SK-N-DZ (cell line): ENCODE measurements at places on chromosomes 2 and 18.

- no peak for DNase-seq
Measured at GRCh38 chr2:71923143-71923525, 224.5 kb downstream of the CYP26B1 start.

- no peak for DNase-seq
Measured at GRCh38 chr18:46402945-46403344, 254.1 kb downstream of the LOXHD1 start.

DNA sequence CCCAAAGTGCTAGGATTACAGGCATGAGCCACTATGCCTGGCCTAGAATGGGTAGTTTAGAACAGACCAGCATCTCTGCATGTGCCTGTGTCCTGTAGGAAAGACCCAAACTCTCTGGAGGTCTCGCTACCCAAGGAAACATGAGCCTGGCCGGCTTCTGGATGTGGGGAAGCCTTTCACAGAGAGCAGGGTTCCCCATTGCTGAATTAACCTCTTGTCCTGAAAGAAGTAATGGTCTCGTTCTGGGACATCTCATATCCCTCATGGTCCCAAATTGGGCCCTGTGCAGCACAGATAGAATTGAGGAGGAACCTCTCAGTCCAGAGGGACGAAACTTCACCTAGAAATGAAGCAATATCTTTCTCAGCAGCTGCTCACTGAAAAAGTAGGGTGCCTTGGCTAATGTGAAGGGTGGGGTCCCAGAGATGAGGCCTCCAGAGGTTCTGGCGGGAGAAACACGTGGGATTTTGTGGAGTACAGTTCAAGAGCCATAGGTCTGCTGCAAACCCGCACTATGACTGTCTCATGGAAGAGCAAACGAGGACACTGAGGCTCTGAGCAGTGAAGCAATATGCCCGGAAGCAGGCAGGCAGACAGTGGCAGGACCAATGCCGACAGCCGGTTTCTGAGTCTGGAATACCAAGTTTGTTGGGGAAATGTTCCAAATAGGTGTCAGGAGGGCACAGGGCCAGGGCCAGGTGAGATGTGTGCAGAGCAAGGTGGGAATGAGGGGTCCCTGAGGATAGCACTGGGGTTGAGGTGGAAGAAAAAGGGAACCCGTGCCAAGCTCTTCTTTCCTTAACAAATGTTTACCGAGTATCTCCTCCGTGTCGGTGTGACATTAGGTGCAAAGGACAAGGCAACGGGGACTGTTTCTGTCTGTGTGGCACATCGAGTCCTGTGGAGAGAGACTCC, 121.0 kb upstream of the TWIST2 start:
- no peak for DNase-seq

GRCh38 chr18:70243131-70243929, 37.8 kb upstream of the RTTN start:
- no peak for DNase-seq

DNA sequence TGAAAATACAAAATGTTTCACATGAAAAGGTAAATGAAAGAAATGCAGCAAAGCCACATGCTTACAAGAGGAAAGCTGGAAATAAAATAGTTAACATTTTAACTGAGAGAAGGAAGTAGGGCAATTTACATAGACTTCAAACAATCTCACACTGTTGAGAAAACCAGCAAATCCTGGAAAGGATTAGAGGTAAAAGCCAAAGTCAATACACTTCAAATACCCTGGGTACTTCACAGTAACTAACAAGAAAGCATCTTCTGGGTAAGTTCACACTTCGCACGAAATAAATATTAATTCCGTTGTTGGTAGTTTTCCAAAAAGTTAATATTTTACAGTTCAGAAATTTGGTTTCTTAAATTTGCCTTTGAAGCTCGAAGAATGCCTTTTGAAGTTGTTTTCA, 3.5 kb upstream of the ERICH2 start:
- no peak for DNase-seq

DNA sequence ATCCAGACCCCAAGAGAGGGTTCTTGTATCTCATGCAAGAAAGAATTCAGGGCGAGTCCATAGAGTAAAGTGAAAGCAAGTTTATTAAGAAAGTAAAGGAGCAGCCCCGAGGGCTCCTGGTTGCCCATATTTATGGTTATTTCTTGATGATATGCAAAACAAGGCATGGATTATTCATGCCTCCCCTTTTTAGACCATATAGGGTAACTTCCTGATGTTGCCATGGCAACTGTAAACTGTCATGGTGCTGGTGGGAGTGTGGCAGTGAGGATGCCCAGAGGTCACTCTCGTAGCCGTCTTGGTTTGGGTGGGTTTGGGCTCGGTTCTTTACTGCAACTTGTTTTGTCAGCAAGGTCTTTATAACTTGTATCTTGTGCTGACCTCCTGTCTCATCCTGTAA, 750.2 kb upstream of the FANCL start:
- DNase-seq: no peak

DNA sequence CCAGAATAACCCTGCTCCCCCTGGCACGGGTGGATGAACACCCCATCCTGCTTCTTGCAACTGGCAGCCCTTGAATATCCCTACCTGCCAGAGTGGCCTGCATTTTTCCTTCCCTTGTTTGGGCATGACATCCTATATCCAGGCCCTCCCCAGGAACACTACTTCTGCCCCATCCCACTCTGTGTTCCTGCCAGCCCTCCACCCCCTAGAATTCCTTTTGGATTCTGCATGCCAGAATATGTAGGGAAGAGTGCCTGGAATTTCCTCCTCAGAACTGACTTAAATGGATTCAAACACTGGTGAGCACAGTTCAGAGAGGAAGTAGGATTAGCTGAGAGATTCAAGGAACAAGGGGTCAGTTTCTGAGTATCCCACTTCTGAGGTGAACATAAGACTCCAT, 123.5 kb upstream of the PELI1 start:
- DNase-seq: no peak

DNA sequence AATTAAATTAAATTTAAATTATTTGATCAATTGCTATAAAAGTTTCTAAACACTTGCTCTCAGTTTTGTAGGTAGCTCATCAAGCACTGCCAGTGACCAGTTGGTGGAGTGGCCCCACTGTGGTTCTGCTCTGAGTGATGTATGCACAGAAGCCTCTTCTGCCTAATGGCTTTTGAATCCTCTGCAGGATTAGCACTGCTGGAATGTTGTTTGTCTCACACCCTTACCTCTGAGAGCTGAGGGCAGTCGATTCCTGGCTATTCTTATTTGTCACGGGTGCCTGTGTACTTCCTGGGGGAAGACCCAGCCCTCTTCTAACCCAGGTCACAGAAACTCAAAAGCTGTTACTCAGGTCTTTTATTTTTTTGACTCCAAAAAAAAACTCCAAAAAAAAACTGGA, 9.5 kb downstream of the CAPN14 start:
- no peak for DNase-seq

DNA sequence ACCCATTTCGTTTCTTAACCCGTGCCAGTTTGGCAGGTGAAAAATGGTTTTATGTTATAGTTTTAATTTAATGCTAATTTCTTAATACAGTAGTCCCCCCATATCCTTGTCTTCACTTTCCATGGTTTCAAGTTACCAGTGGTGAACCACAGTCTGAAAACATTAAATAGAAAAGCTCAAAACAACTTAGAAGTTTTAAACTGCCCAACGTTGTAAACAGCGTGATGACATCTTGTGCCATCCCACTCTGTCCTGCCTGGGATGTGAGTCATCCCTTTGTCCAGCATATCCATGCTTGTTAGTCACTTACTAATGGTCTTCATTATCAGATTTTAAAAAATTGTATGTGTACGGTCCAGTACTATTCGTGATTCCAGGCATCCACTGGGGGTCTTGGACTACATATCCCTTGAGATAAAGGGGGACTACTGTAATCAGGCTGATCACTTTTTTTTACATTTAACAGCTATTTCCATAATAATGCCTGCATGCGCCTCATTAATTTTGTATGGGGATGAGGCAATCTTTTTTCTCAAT, 31.9 kb downstream of the SLC66A3 start:
- DNase-seq: no peak

DNA sequence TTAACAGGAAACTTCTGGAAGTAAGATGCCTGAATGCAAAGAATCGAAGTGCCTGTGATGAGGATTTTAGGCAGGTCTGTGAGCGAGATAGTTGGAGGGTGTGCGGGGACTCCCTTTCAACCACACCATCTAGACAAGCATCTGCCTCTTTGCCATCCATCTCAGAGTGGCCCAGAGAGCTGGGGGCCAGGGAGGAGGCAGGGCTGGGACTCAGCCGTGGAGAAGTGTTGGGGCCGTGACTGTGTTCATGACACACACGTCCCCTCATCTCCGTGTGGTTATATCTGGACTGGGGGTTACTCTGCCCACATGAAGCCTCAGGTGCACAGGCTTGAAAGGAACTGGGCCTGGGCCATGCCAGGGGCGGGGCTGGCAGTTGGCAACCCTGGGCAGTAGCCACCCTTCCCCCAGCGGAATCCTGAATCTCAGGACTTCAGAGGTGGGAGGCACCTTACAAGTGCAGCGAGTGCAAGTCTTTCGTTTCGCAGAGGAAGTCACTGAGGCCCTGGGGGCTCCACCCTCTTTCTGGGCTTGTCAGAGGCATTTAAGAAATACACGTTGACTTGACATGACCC, 112.5 kb downstream of the SLC4A3 start:
- DNase-seq: no peak

DNA sequence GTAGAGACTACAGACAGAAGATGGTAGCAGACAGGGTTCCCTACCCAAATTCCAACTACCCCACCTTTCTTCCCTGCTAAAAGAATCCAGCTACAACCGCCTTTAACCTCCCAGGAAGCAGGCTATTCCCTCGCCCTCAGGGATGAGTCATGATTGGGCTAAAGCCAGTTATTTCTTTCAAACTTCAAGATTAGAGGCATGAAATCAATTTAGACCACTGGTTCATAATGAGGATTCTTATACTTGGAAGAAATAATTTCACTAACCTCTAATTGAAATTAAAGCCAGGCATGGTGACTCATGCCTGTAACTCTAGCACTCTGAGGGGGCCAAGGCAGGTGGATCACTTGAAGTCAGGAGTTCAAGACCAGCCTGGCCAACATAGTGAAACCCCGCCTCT, 20.0 kb downstream of the TRIP12 start:
- DNase-seq: no peak

- DNase-seq: no peak
Measured at GRCh38 chr2:224851811-224852210, 135.6 kb upstream of the CCDC195 start.

DNA sequence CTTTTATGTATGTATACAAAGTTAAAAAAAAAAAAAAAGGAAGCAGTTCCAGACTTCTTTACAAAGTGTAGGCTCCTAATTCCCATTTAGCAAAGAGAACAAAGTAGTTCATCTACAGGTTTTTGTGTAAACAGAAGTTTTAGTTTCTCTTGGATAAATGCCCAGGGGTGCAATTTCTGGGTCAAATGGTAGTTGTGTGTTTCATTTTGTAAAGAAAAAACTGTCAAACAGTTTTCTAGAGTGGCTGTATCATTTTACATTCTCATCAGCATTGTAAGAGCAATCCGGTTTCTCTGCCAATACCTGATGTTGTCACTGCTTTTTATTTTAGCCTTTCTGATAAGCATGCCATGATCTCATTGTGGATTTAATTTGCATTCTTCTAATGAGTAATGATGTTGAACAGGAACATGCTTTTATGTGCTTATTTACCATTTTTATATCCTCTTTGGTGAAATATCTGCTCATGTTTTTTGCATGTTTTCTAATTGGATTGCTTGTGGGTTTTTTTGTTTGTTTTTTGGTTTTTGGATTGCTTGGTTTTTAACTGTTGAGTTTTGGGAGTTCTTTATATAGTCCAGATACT, 16.6 kb upstream of the PSME4 start:
- DNase-seq: no peak

DNA sequence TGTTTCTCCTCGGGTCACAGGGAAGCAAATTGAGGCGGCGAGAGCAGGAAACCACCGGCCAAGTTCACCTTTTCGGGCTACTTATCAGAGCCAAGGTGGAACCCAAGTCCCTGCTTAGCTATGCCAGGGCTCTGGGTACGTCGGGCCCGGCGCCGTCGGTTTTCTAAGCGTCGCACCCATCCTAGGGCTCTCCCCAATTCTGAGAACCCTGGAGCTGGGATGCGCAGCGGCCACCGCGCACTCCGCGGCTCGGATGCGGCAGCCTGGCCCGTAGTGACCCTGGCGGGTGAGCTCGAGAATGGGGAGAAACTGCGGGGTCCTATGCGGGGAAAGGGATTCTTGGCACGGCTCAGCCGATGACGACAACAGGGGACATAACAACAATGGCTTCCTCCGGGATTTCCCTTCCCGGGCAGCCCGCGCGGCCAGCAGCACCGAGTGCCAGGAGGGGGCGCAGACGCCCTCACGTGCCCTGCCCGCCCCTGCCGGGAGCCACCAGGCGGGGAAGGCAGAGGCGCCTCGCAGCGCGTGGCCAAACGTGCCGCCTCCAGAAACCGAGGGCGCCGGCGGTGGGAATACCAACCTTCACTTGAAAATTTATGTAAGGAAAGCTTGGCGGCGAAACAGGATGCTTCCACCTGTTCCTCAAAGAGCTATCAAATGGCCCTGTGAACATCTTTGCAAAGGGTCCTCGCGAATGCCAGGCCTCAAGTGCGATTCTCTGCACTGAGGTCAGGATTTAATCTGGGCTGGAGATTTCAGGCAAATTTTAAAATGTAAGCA, 2.1 kb upstream of the SLC30A3 start:
- peak; percentile 73 for DNase-seq

- DNase-seq: no peak
Measured at GRCh38 chr2:138444411-138444810, 57.2 kb upstream of the SPOPL start.
